ENCODE measurements at places on chromosomes 5 and 9. TPM values are rescaled to one million over a fixed set of nuclear protein-coding genes. Genes with fewer than 3 reads are reported as not detected.

DNA sequence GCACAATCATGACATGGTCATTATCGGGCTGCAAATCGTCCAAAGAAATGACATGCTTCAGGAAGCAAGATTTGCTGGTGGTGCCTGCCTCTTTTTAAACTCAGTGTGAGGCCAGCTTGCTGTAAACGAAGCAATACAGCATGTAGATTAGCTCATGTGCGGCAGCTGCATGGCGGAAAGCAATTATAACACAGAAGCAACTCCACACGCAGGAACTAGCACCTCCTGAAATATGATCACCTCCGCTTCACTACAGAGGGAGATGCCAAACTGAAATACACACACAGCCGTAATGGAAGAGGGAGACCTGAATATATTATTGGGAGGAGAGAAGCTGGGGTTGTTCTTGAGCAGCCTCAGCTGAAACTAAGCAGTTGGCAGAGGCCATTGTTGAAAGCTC, 312.5 kb downstream of the PSAT1 start:
- no peak for DNase-seq

Gene STPG3
- not detected for polyA plus RNA-seq

DNA sequence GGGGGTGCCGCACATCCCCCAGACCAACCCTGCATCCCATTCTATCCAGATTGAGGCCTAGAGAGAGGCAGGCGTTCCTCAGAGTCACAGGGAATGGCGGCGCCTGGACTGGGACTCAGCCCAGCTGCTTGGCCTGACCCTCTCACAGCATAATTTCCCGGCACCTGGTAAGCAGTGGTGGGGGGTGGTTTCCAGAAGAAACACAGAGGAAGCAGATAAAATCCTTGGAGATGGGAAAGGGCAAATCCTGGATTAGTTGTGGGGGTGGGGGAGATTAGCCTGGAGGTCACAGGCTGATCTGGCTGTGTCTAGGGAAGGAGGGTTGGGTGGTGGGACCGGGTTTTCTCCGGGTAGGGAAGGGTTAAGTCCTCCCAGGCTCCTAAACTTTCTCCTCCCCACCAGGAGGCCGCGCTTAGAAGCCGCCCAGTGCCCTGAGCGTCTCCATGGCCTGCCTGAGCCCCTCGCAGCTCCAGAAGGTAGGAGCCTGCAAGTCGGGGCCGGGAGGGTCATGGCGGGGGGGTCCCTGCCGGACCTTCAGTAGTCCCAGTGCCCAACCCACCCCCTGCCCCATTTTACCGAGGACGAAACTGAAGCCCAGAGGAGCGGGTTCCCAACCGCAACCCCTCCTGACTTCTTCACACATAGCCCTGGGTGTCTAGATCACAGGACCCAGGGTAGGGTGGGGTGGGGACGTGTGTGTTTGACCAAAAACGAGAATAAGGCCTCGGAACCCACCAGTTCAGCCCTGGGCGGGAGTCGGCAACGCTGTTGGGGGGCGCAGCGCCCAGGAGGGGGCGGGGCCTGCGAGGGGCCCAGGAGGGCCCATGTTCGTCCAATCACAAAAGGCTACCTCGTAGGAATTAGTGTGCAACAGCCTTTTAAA, 1.3 kb downstream of the PHYHD1 start:
- DNase-seq = no peak

DNA sequence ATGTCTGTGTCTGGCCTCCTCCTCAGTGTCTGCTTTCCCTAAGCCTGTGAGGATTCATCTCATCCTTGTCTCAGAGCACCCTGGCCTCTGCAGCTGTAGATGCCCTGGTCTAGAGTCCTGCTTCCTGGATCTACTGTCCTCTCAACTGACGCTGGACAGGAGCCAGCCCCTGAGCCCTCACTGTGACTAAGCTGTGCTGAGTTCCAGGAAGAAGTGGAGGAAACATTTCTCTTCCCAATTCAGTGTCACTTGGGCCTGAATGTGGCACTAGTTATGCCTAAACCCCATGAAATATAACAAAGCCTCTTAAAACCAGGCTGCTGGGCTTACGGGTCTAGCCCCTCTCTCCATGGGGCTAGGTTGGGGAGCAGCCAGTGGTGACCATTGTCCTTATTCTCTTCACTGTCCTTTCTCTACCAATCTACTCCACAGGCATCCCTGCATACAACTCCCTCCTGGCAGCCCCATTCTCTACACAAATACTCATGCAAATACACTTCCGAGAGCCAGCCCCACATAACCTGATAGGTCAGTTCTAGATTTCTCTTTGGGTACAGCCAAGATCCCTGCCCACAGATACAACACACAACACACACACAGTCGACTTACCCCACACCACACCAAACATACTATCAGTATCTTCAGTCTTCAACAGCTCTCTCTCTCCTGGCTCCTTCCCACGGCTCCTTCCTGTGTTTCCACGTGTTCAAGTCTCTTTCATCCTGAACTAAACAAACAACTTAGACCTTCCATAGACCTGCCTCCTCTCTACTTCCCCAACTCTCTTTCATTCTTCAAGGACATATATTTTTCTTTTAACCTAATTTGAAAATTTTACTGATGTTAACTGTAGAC, 220.8 kb downstream of the SNX18 start:
- no peak for DNase-seq

DNA sequence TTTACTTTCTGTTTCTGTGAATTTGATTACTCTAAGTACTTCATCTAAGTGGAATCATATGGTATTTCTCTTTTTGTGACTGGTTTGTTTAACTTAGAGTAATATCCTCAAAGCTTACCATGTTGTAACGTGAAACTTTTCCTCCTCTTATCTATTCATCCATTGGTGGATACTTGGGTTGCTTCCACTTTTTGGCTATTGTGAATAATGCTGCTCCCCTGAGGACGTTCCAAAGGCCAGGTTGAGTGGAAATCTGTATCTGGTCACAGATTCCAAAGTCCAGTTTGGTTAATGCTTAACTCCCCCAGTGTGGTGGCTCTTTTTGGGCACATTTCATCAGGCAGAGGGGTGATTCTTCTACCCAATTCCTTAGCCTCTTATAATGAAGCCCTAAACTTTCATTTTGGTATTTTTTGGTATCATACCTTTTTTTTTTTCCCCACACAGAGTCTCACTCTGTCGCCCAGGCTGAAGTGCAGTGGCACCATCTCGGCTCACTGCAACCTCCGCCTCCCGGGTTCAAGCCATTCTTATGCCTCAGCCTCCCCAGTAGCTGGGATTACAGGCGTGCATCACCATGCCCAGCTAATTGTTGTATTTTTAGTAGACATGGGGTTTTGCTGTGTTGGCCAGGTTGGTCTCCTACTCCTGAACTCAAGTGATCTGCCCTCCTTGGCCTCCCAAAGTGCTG, 65.4 kb downstream of the CMYA5 start:
- no peak for DNase-seq

DNA sequence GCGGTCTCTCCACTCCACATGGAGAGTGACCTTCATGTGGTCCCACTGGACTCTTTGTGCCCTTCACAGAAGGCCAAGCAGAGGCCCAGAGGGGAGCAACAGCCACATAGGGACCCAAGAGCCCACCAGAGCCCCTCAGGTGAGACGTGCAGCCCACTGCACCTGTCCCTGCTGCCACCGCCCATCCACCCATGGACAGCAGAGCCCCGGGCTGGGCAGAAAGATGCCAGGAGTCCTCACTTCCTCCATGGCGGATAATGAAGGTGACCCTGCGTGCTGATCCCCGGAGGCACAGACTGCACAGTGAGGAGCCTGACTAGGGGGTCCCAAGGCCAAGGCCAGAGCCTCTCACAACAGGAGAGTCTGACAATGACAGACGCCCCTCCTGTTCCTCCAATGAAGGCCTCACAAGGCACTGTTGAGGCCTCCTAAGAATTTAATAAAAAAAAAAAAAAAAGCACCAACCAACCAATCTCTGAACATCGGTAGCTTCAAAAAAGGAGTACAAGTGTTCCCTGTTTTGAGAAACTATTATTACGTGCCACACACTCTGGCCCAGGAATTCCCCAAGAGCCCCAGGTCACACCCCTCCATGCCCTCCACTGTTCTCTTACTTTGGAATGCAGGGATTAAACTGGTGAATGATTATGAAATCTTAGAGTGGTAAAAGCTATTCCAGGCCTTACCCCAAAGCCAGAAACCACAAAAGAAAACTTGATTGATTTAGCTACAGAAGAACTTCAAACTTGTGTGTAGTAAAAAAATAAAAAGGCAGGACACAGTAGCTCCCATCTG, 2.8 kb upstream of the PPP1R26 start:
- DNase-seq = no peak

Gene HRCT1
- polyA plus RNA-seq = 0.47 TPM

Gene BARHL1
- not detected for polyA plus RNA-seq

Gene OR4F3
- not detected for polyA plus RNA-seq

Gene IRX4
- polyA plus RNA-seq = not detected

Gene KCNMB1
- polyA plus RNA-seq = 0.04 TPM

DNA sequence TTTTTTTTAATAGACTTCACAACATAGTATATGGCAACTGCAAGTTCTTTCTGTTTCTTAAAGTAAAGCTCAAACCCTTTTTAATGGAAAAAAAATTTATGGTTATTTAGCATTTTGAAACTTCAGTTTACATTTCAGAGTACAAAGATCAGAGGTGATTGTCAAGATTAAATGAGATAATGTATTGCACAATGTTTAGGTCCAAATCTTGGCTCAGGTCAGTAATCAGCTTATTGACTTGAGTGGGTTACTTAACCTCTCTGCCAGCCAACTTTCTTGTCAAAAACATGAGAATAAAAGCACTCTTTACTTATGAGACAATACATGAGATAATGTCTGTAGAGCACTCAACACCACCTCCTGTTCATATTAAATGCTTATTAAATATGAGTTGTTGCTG, 345.1 kb upstream of the PTPRD start:
- DNase-seq = no peak

GRCh38 chr9:123228967-123229366, 39.4 kb downstream of the STRBP start:
- no peak for DNase-seq

- DNase-seq = no peak
Observed at GRCh38 chr5:36070687-36071571, 4.2 kb upstream of the UGT3A2 start.

Gene OXCT1
- polyA plus RNA-seq = 23.4 TPM

DNA sequence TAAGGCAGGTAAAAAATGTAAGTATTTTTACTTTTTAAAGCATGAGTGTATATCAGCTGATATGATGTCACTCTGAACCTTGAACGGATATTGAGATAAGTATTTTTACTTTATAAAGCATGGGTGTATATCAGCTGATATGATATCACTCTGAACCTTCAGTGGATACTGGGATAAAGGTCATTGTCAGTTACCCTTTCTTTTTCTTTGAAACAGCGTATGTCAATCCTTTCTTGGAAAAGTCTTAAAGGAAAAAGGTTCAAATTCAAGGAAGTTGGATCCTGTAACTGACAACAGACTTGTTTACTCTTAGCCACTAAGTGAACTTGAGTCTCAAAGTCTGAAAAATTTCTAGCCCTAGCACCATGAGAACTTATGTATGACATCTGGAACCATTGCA, 61.7 kb upstream of the IFNK start:
- DNase-seq = no peak

DNA sequence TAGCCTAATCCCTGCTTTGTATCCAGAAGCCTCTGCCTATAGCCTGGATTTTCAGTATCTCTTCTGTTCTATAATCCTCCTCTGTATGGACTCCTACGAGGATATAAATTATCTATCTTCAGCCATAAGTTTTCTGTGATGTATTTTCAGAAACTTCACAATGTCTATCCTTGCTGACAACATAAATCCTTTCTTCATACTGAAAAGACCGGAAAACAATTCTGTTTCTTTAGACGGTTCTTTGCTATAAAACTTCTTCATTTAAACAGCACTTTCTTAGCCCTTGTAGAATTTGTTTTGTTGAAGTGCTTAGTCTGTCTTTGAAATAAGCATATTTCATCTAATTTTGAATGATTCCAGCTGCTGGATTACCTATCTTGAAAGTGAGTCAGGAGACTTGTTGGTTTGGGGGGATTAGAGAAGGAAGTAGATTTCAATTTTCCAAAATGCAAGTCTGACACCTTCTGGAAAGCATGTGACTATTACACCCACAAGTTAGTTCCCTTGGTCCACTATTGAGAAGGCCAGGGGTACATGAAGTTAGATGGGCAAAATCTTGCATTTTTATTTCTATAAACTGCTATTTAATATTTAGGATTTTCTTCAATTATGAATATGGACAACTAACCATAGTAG, 96.3 kb upstream of the RANBP3L start:
- DNase-seq = no peak

- no peak for DNase-seq
Observed at GRCh38 chr9:91349115-91349555, 12.6 kb downstream of the AUH start.

Gene CDK7
- 231 TPM for polyA plus RNA-seq

Gene PTPN3
- 1.4 TPM for polyA plus RNA-seq

- DNase-seq = no peak
Observed at GRCh38 chr9:109448223-109448622, 49.9 kb downstream of the PTPN3 start.

DNA sequence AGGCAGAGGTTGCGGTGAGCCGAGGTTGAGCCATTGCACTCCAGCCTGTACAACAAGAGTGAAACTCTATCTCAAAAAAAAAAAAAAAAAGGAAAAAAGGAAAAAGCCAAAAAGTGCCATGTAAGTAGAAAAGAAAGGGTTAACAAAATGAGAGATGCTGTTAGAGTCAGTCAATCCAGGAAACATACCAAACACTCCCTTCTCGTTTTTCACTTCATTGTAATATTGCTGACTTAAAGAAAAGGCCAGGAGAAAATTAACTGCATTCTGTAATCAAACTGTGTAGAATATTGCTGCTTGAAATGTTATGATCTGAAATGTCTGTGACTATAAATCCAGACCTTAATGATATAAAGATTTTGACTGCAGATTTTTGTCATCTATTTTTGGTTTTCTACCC, 379.1 kb downstream of the ENC1 start:
- no peak for DNase-seq

GRCh38 chr5:169067751-169068173, 233.2 kb downstream of the SLIT3 start:
- no peak for DNase-seq

DNA sequence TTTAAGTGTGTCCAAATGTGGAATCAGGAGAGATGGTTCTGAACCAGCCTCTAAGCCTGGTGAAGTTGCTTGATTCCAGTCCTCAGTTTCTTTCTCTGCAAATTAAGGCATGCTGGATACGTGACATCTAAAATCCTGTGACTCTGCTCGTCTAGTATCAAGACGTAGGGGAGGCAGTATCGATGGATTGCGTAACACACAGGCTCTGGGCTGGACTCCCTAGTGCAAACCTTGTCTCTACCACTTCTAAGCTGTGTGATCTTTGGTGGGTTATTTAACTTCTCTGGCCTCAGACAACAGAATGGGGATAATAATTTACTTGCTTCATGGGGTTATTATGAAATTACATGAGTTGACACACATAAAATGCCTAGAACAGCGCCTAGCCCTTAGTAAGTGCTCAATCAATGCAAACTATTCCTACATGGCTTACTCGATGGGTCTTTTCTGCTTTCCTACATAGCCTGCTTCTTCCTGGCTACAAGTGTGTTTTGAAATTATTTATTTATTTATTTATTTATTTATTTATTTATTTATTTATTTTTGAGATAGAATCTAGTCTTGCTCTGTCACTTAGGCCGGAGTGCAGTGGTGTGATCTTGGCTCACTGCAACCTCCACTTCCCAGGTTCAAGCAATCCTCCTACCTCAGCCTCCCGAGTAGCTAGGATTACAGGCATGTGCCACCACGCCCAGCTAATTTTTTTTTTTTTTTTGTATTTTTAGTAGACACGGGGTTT, 102.1 kb downstream of the EGFLAM start:
- no peak for DNase-seq

Data from BJ (cell line).